Activated CD8-positive, alpha-beta memory T cell treated with anti-CD3 and anti-CD28 coated beads for 1 hour (primary cell): ENCODE measurements at places on chromosomes 1 and 21.

DNA sequence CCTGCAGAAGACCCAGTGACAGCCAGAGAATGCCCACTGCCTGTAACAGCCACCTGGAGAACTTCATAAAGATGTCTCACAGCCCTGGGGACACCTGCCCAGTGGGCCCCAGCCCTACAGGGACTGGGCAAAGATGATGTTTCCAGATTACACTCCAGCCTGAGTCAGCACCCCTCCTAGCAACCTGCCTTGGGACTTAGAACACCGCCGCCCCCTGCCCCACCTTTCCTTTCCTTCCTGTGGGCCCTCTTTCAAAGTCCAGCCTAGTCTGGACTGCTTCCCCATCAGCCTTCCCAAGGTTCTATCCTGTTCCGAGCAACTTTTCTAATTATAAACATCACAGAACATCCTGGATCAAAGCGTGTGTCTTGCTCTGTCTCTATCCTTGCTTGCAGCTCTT, 14.7 kb upstream of the PINK1 start:
- DNase-seq, result no peak

GRCh38 chr1:8905582-8906191, 27.2 kb upstream of the ENO1 start:
- no peak for DNase-seq

GRCh38 chr1:4071653-4072052, 171.6 kb upstream of the C1orf174 start:
- DNase-seq, result no peak

DNA sequence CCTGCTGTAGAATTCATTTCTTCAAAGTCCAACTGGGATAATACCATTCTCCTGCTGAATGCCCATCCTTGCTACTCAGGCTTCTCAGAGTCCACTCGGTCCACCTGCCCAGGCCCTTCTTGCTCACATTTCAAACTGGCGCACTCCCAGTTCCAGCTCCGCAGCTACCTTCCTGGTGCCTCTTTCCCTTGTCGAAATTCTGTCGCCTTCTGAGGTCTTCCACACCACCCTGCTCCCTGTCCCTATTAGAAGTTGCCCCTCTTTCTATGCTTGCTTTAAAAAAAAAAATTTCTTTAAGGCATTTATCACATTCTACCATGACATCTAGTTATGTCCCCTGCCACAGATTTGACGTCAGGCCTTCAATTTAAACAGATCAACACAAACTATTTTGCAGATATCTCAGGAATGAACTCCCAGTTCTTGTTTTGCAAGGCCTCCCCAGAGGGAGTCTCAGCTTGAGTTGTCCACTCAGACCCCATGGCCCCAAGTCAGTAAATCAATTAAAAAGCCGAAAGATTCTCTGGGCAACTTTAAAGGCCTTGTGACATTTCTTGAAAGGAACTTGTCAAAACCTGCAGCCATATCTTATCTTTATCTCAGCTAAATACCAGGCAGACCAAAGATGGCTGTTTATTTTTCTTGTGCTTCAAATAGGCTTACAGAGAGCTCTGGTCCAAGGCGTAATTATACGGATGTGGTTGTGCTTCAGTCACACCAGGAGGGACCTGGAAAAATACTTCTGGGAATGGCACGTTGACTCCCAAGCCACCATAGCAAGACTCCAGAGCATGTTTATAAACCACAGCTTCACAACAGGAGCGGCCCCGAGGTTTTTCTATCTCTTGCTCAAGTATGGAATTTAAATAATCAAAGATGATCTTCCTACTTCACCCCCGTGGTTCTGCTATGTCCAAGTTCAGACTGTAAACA, 2.2 kb downstream of the FAM89A start:
- no peak for DNase-seq

DNA sequence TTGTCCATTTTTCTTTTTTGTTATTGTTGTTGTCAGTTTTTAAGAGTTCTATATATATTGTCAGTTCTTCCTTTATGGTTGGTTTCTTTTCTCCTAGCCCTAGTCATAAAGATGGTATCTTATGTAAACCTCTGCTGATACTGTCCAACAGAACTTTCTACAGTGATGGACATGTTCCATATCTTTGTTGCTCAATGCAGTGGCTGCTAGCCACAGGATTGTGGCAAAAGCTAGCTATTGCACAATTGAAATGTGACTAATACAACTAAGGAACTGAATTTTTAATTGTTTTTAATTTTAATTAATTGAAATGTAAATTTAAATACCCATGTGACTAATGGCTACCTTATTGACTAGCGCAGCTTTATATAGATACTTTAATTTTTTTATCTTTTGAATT, 411.8 kb upstream of the PTBP2 start:
- DNase-seq, result no peak

- no peak for DNase-seq
Observed at GRCh38 chr1:68221980-68222373, 10.3 kb downstream of the WLS start.

- DNase-seq, result no peak
Observed at GRCh38 chr1:241918879-241919278, 38.7 kb upstream of the BECN2 start.

GRCh38 chr1:246930830-246931548, 759 bp downstream of the AHCTF1 start:
- DNase-seq, result peak; percentile 27

DNA sequence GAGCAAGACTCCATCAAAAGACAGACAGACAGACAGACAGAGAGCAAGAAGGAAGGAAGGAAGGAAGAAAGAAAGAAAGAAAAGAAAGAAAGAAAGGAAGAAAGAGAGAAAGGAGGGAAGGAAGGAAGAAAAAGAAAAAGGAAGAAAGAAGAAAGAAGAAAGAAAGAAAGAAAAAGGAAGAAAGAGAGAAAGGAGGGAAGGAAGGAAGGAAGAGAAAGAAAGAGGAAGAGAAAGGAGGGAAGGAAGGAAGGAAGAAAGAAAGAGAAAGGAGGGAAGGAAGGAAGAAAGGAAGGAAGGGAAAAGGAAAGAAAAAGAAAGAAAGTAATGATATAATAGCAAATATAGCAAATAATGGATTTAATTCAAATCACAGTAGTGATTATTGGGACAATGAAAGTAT, 32.7 kb downstream of the CHML start:
- no peak for DNase-seq

DNA sequence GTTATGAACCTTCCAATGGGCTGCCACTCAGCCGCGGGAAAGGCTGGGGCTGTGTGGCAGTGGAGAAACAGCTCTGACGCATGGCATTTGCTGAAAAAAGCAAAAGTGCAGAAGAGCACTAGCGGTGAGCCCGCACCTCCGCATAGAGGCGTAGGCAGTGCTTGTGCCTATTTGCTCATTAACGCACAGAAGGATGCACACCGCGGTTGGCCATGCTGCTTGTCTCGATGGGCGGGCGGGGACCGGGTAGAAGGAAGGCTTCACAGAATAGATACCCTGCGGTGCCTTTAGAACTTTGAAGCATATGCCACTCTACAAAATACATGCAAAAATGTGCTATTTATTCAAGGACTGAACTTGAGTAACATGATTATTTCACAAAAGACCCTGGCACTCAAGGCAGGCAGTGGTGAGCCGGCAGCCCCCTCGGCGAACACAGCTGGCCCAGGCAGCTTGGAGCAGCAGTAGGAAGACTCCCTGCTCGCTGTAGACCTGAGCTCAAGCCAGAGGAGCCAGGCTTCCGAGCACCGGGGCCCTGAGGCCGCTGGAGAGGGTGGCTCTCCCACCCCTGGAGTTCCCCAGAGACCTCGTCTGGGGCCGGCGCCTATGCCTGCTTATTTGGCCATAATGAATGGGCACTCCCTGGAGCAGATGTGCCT, 71.5 kb downstream of the SIK1 start:
- DNase-seq, result no peak

- no peak for DNase-seq
Observed at GRCh38 chr1:116516631-116517030, 54.2 kb downstream of the CD58 start.

DNA sequence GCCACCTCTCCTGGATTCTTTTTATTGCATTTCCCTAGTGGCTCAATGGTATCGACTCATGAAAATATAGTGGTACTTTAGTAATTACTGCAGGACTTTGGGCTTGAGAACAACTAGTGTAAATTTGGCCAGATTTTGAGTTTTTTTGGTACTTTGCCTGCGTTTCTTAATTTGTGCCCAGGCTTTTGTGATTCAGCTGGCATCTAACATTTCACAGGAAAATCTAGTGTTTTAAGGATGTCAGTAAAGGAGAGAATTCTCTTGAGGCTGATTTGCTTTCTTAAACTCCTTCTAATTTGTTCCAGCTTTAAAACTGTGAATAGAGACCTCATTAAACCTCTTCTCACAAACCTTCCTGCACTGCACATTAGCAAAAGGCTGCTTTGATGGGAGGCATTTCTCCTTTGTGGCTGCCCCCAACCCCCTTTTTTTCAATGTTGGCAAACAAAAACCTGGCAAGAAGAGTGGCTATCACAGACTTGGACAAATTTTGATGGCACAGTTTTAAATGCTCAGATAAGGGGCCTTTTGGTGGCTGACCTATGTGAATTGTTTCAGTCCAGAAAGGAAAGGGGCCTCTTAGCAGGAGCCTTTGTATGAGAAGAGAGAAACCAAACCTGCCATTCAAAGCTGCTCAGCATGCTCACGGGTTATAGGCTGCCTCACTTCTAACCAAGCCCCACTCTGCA, 113.4 kb upstream of the RAVER2 start:
- no peak for DNase-seq

DNA sequence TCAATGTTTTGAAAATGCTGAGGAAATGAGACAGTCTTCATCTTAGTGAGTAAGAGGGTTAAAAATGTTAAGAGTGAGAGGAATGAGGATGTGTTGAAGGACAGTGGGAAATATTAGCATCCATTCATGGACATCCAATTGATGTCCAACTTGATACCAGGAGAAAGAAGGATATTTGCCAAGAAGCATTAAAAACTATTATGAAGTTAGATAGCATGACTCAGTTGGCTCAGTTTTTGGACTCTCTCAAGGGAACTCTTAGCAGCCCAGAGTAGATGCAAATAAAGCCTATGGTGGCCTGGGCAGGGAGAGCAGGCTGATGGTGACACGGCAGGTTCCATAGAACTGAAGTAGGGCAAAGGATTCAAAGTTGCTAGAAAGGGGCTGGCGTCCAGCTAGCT, 171.0 kb downstream of the ZZZ3 start:
- DNase-seq, result no peak

DNA sequence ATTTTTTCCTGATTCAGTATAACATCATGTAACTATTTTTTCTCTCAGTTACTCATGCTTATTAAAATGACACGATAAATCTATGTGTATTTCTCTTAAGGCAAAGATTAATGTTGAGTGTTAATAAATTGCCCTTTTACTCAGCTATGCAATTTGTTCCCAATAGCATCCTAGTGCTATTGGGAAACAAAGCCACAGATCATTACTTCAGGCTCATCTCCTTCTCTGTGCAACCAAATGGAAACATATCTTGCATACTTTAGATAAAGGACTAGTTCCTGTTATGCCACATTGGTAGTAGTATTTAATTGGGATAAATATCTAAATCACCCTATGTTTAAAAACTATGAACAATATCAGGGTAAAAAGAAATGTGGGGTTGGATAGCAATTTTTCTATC, 106.2 kb downstream of the PLPPR4 start:
- no peak for DNase-seq

DNA sequence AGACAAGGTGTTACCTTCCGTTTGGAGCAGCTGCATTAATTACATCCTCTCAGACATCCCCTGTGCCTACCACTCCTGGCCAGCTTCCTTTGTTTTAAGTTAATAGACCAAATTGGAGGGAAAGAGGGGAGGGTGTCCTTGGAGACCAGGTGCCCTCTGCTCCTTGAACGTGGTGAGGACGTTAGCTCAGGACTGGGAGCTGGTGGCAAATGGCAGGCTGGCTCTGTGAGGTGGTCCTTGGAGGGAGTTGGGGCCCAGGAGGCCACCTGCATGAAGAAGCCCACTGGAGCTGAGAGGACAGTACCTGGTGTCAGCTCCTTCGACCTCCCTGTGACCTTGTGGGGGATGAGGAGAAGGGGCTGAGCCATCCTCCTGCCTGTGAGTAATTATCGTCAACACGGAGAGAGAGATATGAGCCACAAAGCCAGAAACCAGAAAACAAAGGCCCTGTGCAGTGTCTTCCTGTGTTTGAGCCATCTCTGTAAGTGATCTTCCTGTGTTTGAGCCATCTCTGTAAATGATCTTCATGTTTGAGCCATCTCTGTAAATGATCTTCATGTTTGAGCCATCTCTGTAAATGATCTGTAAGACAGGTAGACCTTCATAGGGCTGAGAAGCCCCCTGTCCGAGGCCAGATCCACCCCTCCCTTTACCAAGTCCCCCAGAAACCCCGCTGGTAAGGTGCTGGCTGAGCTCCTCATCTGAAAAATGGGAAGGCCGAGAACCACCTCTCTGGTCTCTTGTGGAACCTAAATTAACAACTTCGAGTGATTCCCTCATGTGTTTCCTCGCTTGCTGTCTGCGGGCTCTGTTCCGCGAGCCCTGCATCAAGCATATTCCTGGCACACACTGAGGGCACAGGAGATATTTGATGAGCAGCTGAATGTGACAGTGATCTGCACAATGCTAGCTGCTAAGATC, 126.0 kb downstream of the CAMTA1 start:
- DNase-seq, result no peak

GRCh38 chr1:228149406-228150119, at the start of gene GJC2:
Gene GJC2, plus strand, starts transcription at chr1:228149930. Its CDS starts 7,829 bp downstream, at chr1:228157759.
- no peak for DNase-seq

- no peak for DNase-seq
Observed at GRCh38 chr1:163231385-163231784, 28.7 kb upstream of the RGS5 start.

DNA sequence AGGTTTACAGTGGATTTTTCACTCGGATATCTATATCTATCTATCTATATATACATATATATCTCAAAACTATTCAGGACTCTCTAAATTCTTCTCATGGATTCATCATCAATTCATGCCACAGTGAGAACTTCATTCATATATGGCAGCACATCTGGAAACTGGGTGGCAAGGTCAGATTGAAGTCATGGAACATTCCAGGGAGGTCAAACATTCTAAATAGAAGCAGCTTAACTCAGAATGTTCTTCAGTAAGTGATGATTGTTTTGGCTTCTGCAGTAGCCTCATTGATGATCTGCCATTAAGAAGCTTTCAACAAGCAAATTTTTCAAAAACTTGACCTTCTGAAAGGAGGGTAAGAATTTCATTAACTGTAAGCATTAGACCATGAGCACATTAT, 46.9 kb upstream of the ADAMTS1 start:
- DNase-seq, result no peak

DNA sequence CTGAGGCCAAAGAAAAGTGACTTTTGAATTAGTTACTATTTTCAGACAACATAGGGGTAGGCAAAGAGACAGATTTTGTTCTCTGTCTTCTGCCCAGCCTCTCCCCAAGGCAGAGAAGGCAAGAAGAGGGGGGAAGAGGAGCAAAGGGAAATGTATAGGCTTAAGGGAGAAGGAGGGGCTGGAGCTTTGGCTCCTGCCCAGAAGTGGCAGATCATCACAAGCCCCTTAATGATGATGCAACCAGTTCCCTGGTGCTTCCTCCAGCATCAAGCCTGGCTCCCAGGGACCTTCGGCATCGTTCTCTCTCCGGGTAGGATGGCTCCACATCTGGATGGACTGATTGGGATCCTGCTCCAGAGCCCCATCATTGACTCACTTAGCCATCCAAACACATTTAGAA, 112.8 kb downstream of the KCND3 start:
- no peak for DNase-seq
